Activated CD8-positive, alpha-beta memory T cell treated with anti-CD3 and anti-CD28 coated beads for 1 hour (primary cell): ENCODE measurements at places on chromosomes 6 and 20.

GRCh38 chr6:11016452-11016851, 27.7 kb downstream of the ELOVL2 start:
- DNase-seq, result no peak

DNA sequence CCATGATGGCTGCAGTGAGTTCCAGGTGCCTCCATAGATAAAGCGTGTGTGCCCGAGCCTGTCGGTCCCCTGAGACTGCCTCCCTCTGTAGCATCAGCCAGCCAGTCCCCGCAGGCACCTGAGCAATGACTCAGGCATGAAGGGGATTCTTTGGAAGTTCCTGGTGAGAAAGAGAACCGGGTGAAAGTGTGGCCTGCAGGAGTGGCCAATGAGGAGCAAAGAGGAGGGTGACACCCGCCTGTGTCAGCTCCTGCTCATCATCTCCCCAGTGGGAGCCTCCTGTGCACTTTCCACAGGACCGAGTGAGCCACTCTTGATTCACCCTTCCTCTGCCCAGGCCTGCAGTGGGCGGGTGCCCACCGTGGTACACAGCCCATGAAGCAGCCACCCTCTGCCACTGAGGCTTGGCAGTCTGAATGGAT, 71.2 kb upstream of the PTPN1 start:
- no peak for DNase-seq

DNA sequence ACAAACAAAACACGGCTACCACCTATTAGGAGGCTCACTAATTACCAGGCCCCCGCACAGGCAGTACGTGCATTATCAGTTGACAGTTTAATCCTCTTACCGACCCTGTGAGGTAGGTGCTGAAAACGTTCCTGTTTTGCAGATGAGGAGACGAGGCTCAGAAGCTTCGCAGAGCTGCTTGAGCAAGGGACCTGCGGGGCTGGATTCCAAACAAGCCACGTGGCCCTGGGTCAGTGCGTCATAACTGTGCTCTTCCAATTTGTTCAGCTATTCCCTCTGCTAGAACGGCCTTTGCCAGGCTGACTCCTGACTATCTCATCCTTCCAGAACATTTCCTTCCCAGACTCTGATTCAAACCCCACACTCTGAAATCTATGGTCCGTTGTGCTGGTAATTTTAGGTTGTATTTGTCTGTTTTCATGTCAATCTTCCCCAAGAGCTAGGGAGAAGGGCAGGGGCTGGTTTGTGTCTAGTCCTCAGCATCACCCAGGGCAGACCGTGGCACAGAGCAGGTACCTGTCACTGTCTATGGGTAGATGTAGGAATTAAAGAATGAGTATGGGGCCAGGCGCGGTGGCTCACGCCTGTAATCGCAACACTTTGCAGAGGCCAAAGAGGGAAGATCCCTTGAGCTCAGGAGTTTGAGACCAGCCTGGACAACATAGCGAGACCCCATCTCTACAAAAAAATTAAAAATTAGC, 28.8 kb upstream of the TLDC2 start:
- DNase-seq, result no peak

DNA sequence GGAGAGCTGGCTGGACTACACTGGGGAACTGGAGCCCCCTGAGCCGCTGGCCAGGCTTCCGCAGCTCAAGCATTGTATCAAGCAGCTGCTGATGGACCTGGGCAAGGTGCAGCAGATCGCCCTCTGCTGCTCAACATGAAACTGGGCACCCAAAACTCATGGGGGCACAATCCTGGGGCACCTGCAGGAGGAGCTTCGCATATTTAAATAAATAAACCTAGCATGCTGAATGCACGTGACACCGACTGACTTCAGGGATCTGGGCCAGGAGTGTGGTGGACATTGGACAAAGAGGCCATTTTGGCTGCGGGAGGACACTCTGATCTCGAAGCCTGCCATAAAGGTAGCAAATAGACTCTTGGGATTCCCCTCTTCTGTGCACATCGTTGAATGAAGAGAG, 6.8 kb downstream of the SCAND1 start:
- DNase-seq, result no peak

GRCh38 chr6:65546894-65547293, 160.1 kb downstream of the EYS start:
- DNase-seq, result no peak

GRCh38 chr20:25195014-25195961, at the start of gene ENTPD6:
ENTPD6 (plus strand) TSS chr20:25195712; CDS start chr20:25206537, 10,825 bp downstream.
- peak; percentile 75 for DNase-seq

DNA sequence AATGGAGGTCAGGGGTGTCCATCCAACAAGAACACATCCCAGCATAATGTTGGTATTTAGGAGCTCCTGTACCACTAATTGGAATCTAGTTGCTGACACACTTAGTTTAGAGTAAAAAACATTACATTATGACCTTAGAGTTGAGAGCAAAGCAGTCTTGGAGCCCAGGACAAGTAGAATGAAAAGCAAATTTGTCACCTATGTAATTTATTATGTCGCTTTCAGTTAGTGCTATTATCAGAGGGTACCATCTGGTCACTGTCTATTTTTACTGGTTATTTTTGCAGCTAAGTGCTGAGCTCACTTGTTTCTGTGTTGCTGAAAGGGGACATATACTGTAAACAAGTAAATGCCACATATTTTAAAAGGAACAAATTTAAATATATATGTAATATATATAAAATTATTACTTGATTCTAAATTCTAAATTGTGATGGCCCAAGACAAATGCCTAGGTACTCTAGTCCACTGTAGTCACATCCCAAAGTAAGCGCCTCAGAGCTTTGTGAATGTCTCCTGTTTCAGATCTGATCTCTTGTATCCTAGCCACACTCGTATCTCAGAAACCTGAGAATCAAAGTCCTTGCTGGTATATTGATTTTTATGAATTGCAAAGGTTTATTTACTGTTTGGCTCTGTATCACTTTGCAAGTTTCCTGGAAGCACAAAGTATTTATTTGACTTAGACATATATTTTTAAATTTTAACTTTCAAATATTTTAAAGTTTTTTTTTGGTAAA, 148.6 kb upstream of the MAN1A1 start:
- no peak for DNase-seq

- DNase-seq, result no peak
These were observed 80.7 kb upstream of the CD83 start for GRCh38 chr6:14036911-14037310.

DNA sequence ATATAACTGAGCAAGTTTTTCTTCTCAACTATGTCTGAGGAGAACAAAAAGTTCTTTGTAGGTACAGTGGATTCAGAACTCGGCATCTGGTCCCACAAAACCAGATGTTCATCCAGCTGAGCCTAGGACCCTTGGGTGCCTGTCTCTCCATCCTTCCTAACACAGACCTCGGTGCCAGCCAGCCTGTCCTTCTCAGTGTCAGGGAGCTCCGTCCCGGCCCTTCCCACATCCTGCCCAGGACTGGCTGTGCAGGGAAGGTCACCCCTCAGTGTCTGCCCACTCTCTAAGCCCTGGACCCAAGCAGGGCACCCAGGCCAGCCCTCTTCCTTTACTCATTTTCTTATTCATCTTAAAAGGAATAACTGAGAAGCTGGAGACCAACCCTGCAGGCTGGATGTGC, 32.0 kb upstream of the AGPAT4 start:
- no peak for DNase-seq

DNA sequence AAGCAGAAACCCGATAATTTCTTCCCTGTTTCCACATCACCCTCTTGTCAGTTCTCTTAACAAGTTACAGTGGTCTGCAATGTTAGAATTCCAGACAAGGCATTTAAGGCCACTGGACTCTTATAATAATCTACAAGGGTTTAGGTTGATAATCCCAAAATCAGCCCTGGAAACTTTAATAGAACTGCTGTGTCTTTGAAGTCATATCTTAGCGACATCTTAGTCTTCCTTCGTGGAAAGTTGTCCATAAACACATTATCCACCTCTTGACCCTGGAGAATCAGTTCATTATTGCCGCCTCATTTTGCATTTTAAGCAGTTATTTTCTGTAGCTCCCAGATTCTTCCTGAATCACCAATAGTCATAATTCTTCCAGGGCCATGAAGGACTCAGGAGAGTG, 108.6 kb upstream of the PLCB4 start:
- no peak for DNase-seq

DNA sequence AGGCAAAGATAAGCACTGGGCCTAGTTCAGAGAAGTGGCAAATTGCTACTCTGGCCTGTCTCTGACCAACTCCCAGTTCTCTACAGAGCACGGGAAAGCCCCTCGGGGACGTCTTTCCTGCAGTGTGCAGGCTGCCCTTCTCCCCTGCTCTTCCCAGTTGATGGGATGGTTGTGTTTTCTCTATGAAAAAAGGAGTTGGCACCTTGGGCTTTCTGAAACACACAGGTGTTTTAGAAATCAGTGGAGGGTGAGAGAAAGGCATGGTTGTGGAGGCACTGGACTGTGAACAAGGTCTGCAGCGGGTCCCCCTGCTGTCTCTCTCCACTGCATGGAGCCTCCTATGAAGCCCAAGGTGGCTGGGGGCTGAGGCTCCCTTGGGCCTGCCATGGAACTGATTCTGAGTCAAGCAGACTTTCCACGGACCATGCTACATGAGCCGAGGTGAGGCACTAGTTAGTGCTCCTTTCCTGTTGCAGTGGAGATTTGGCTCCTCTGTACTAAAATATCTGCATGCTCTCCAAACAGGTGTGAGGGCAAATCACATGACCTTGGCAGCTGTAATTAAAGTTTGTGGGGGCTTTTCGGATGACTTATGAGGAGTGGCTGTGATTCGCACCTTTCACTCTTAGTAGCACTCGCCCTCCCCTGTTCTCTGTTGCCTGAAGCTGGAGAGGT, 16.3 kb downstream of the GTSF1L start:
- DNase-seq, result no peak

DNA sequence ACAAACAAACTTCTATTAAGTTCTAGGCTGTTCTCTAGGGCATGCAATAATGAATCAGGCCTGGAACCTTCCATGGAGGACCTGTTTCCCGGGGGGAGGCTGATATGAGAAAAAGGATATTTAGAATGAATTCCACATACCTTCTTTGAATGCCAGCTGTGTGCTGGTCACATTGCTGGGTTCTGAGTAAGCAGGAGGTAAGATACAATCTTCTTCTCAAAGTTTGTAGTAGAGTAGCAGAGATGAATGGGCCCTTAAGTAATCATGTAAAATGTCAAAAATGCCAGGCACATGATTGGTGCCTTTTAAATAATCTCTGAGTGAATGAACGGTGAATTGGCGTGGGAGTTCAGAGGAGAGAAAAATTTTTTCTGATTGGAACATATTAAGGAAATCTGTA, 47.4 kb downstream of the TGM2 start:
- DNase-seq, result no peak

GRCh38 chr6:39849764-39850163, 57.6 kb downstream of the DAAM2 start:
- no peak for DNase-seq

DNA sequence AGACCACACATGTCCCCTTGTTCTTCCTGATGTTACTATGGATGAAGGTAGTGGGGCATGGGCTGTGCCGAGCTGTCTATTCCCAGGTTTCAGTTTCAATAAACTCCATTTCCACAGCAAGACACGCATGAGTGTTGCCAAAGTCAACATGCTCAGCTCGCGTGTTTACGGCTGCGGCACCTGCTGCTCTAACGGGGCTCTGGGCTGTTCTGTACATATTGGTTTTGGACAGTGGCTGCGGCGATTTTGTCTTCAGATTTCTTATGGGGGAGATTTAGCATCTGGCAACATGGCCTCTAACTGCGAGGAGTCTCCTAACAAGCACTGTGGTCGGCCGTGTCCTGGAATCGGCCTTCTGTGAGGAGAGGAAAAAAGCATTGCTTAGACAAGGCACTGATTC, 58.6 kb downstream of the TMEM242 start:
- no peak for DNase-seq

DNA sequence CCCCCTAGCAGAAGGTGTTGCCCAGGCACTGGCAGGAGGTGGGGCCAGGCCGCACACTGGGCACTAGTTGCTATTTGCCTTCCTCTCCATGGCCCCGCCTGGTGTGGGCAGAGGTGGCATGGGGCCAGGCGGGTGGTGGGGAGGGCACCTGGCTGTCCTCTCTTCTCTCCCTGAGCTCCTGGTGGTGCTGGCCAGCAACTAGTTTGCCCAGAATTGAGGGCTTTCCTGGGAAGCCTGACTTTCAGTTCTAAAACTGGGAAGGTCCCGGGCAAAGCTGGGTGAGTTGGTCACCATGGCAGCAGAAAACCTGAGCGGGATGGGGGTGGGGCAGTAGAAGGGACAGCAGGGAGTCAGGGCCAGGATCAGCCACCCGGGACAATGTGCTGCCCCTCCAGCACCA, 48.2 kb downstream of the RBM38 start:
- no peak for DNase-seq

DNA sequence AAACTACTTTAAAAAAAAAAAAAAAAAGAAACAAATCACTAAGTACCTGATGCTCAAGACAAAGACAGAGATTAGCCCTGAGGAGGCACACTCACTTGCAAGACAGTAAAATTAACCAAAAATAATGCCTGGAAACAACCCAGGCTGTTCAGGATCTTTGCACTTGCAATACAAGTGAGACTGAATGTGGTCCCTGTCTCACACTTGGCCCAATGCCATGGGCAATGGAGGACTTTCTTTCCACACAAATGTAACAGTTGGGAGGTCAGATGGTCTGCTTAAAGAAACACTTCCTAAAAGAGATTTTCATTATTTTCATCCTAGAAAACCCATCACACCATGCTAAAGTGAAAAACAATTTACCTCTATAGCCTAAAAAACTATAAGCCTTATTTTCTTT, 16.2 kb downstream of the STAU1 start:
- DNase-seq, result no peak

- no peak for DNase-seq
These were observed 616.9 kb upstream of the MAN1A1 start for GRCh38 chr6:119966484-119966883.
